KG1 (cell line): ENCODE measurements at places on chromosomes 3 and 15.

DNA sequence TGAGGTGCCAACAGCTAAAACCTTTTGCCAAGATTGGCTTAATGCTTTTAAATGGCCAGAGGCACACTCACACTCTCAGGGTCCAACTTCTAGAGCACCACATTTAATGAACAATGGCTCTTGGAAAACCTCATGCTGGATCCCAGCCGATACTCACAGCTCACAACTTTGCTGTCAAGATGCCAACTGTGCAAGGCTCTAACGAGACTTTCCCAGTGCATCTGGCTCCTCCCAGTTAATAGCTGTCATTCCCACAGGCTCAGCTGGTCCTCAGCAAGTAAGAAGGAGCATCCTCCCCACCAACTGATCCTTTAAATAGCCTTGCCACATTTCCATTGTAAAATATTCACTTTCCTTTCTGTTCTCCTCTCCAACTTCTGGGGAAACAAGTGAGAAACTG lies 20.3 kb upstream of the FRMD4B start:
- DNase-seq, result no peak

- DNase-seq, result no peak
These were observed 99.6 kb downstream of the SLC25A26 start for GRCh38 chr3:66320390-66320789.

- DNase-seq, result no peak
These were observed 31.2 kb downstream of the STRIT1 start for GRCh38 chr3:155262295-155262694.

- DNase-seq, result no peak
These were observed 10.5 kb upstream of the ANO10 start for GRCh38 chr3:43632269-43632733.

DNA sequence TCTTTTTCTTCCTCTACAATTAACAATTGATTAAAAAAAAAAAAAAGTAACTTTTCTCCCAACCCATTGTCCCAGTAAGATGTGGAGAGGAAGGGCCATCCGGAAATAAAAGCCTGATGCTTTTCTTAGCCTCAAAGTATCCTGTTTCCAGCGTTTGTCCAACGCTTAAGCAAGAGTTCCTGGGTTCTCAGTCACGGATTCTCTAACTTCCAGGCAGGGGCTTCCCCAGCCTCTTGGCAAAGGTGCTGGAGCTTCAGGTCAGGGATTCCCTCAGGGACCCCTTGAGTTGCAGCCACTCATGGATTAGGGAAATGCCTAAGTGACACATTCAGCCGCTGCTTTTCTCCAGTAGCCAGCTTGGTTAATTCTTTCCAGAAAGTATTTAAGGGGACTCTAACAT lies 22.3 kb upstream of the C2CD4B start:
- DNase-seq, result no peak

- no peak for DNase-seq
These were observed 612.6 kb upstream of the NECTIN3 start for GRCh38 chr3:110459021-110459420.

GRCh38 chr3:122468896-122469533 lies 45.7 kb downstream of the KPNA1 start:
- no peak for DNase-seq

DNA sequence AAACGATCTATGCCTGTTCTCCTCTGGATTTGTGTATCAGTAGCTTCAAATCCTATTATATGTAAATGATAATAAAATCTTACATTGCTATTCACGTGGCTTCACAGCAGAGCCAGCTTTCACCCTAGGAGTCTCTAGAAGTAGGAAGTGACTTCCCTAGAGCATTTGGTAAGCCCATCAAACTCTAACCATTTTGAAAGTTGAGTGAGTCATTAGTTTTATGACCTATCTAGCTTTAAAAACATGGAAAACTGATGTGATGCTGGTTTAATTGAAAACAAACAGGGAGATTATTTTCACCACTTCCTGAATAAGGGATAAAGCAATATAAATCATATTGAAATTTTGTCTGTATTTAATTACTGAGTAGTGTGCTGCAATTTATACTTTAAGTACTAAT lies 275.2 kb downstream of the EPHA6 start:
- no peak for DNase-seq

DNA sequence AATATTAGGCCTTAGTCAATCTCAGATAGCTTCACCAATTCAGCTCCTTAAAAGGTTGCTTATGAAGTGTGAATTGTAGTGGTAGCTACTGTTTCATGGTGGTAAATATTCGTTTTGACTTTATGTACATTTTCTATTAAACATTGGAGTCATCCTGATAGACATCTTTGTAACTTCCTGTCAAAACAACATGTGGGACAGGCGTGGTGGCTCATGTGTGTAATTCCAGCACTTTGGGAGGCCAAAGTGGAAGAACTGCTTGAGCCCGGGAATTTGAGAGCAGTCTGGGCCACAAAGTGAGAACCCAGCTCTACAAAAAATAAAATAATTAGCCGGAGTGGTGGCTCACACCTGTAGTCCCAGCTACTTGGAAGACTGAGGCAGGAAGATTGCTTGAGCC lies 2.0 kb upstream of the TRIM59 start:
- DNase-seq, result no peak

GRCh38 chr3:177589911-177590381 lies 392.7 kb upstream of the TBL1XR1 start:
- no peak for DNase-seq

GRCh38 chr3:30893678-30894325 lies 659 bp downstream of the GADL1 start:
- DNase-seq, result no peak

DNA sequence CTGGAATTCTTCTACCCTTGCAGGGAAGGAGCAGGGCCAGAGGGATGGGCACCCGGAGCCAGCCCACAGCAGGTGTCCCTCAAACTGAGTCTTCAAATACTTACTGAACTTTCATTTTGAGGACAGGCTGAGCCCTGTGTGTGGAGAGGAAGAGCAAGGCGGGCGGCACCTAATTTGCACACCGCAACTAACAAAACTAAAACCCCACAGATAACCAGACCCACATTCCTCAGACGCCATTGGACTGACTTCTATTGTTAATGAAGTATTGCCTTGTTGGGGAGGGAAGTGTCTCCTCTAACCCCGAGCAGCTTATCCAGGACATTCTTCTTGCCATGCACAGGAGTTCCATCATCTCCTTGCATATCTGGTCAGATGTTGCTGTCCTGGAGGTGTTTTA lies 105.2 kb upstream of the NR2E3 start:
- no peak for DNase-seq

- no peak for DNase-seq
These were observed 32.2 kb upstream of the CDCP1 start for GRCh38 chr3:45178183-45179023.

GRCh38 chr15:75694241-75695182 lies 18.1 kb downstream of the CSPG4 start:
- DNase-seq, result no peak

DNA sequence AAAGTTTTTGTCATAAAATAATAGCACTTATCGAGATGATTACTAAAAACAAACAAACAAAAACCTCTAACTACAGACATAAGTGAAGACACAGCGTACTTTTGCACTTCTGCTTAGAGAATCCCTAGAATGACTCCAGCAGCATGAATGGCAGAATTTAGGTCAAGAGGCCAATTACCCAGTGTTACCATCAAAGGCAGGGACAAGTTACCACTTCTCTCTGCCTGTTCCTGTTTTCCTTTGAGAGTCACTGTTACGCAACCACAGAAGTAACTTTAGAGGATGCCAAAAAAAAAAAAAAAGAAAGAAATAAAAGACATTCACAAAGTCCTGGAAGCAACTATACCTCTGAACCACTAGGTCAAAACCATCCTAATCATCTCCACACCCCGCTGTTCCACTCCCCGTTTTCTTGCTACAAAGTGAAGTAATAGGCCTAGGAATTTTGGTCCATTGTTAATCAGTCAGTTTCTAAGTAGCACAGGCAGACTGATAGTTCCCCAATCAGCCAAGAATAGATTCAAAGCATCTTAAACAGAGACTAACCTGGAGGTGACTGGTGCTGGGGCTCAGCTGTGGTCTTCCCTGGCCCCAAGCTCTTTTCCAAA lies 41.9 kb downstream of the FMN1 start:
- no peak for DNase-seq

- no peak for DNase-seq
These were observed 123.5 kb downstream of the GHSR start for GRCh38 chr3:172324611-172325203.

GRCh38 chr3:128395500-128396162 lies 71.1 kb downstream of the DNAJB8 start:
- no peak for DNase-seq
